NCI-H1930 (cell line): ENCODE measurements at places on chromosomes 7 and 10.

DNA sequence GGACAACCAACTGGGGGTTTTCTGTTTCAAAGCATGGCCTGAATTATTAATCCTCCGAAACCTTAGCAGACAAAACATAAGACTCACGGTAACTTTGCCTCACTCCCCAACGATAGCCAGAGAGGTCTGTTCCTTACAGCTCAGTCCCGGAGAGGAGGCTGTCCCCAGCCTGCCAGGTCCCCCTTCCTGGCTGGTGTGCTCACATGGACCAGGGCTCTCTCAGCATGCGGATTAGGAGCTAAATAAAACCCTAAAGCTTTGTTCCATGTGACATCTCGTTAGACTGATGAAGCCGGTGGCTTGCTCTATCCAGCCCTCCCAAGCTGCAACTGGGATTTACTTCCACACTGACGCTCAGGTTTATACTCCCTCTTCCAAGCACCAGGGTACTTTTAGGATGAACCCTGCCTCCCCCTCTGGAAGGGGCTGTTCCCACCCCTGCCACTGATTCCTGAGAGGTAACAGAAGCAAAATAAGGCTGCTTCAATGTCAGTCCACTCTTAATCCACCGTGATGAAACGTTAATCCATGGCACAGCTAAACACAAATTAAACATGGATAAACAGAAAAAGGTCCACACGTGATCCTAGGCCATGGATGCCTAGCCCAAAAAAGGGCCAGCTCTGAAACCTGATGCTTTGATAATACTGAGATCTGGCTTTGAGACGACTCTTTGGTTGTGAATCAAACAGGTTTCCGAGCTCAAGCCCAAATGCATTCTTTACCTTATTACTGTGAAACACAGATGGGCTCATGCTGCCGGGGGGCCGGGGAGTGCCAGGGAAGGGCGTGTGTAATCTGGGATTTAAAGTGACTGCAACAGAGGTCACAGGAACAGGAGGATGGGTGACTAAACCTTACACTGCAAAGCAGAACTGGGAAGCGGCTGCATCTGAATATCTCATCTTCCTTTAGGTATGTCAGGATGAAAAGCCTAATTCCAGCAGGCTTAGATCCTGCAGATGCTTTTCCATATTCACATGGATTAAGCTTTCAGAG, 86.2 kb downstream of the ZRANB1 start:
- DNase-seq = no peak

- DNase-seq = no peak
These were observed 137.3 kb upstream of the FRMD4A start for GRCh38 chr10:14468023-14468441.

GRCh38 chr10:101829561-101830315, 11.5 kb upstream of the OGA start:
- no peak for DNase-seq

GRCh38 chr7:140059273-140060242, 3.2 kb downstream of the PARP12 start:
- DNase-seq = no peak

- no peak for DNase-seq
These were observed 266.9 kb downstream of the TNS3 start for GRCh38 chr7:47314728-47315607.

DNA sequence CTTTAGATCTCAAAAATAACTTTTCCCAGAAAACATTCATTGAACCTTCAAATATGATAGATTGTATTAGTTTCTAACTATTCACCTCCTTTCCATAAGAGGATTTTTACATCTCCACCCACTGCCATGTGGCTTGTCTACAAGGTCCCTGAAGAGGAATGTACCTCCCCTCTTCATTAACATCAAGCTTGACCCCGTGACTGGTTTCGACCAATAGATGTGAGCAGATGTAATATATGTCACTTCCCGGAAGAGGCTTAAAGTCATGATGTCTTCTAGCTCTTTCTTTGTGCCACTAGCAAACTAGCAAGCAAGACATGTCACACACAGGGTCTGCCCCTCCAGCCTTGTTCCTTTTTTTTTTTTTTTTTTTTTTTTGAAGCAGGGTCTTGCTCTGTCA, 6.9 kb downstream of the BAZ1B start:
- no peak for DNase-seq

DNA sequence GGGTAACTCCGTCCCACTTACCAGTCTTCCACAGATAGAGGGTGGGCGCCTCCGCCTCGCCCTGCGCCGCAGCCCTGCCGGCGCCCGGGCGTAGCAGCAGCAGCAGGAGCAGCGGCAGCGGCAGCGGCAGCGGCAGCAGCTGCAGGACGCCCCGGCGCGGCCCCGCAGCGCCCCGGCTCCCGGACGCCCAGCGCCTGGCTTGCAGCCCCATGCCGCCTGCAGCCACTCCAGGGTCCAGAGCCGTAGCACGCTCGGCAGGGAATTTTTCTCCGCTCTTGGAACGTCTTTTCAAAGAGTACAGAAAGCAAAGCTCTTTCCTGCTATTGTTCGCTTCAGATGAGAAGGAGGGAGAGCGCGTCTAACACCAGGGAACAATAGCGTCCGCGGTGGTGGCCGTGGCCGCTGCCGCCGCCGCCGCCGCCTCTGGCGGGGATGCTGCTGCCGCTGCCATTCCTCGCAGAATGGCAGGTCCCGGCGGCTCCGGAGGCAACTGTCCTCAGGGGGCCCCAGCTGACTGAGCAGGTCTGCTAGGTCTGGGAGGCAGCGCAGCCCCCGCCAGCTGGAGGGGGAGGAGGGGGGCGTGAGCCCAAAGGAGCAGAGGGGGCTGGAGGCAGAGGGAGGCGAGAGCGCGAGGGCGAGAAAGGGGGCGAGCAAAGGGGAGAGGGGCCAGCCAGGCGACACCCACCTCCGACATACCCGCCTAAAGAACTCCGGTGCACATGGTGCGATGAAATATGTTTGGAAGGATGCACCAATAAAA, at the start of gene THSD7A:
Gene THSD7A, minus strand, starts transcription at position 463 of the 760 bp plus-strand sequence. Its CDS starts 252 bp downstream, at position 211.
- DNase-seq = peak; percentile 62

DNA sequence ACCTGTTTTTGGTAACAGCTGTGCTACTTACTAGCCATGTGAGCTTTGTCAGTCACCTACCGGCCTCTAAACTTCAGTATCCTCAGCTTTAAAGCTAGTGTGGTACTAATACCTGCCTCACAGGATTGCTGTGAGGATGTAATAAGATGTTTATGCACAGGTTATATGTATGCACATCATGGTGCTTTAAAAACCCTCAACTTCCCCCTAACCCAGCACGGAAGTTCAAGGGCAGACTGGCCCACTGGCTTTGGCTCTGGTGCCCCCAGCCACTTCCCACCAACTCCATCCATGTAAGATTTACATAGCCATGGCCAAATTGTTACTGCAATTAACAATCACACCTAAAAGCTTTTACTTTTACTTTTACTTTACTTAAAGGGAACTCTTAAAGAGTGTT, 676.0 kb upstream of the GALNT17 start:
- no peak for DNase-seq

DNA sequence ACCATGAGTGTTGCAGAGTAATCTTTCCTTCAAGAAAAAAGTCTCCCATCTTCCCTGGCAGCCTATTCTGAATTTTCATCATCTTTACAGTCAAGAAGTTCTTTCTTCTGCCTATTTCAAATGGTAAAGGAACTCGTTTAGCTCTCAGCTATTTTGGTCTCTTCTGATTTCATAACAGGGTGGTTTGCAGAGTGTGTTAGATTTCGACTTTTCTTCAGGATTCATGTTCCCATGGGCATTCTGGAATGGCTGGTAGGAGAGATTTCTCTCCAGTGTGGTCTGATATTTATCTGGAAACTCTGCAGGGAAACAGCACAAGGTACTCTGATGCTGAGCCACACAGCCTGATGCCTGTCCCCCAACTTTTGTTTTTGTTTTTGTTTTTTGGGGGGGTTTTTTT, 111.1 kb upstream of the FAM171A1 start:
- no peak for DNase-seq

DNA sequence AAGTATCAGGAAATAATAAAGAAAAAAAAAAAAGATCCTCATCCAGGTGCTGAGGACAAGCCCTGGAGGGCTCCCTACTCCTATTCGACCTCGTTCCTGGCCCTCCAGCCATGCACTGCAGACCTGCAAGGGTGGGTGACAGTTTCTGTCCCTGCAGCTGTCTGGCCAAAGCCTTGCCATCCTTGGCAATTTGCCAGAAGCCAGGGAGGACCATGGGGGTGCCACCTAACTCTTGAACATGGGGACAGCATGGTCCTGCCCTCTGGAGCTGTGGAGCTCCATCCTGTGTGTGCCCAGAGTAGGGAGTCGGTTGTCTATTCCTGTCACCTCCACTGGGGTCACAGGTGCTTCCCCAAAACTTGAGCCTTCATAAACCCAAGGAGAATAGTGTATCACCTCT, 27.8 kb downstream of the DMBT1 start:
- DNase-seq = no peak

GRCh38 chr10:59493017-59493416, 130.7 kb upstream of the FAM13C start:
- DNase-seq = no peak

DNA sequence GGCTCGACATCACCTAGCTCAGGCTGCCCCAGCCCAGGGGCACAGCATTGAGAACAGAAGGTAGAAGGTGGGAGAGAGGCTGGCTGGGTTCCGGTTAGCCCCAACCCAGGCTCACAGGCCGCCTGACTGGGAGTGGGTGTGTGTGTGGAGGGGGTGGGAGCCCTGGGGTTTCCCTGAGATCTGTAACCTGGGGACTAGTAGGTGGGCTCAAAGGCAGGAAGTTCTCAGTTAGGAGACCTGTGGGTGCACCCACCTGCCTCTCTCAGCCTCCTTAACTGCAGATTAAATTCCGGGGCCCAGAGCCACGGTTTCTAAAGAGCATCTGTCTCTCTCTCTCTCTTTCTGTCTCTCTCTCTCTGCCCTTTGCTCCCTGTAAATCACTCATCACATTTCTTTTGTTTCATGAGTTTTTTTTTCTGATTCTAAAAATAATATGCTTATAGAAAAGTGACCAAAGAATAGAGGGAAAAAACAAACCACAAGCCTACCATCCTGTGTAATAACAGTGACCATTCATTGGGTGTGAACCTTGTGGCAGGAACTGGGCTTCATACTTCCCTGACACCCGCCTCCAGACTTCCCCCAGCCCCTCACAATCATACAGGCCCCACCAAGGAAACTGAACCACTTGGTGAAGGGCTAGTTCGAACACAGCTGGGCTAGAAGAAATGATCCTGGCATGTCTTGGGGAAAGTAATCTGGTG, 83.4 kb upstream of the SMNDC1 start:
- DNase-seq = no peak

- DNase-seq = no peak
These were observed 42.3 kb downstream of the PRKCQ start for GRCh38 chr10:6537770-6538169.

- DNase-seq = no peak
These were observed 15.2 kb downstream of the HNRNPF start for GRCh38 chr10:43393606-43394360.

GRCh38 chr10:130459851-130460490, 323.8 kb downstream of the GLRX3 start:
- no peak for DNase-seq

- no peak for DNase-seq
These were observed 100.4 kb downstream of the RGS10 start for GRCh38 chr10:119441921-119442757.

- DNase-seq = no peak
These were observed 40.5 kb upstream of the ZNF107 start for GRCh38 chr7:64625114-64626082.
